NCI-H510A treated with DMSO at 0.1 percent for 48 hours (cell line): ENCODE measurements at places on chromosomes 6 and 20.
A peak's percentile ranks its signal among the peaks of the same experiment; 100 is the strongest.

DNA sequence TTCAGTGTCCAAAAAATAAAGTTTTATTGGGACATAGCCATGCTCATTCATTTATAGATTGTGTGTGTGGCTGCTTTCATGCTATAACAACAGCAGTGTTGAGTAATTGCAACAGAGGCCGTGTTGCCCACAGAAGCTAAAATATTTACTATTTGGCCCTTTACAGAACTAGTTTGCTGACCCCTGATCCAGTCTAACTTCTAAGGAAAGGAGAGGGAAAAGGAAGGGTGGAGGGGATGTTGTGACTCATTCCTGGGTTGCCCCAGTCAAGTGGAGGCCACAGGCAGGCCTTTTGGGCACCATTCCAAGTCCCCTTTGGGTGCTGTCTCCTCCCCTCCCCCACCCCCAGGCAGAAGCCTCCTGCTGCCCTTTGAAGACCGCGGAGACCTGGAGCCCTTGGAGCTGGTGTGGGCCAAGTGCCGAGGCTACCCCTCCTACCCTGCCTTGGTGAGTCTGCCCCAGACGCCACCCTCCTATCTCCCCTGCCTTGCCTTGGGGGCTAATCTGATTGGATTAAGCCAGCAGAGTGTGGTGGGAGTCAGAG lies 28.4 kb downstream of the BRPF3 start:
- DNase-seq = peak; percentile 27

DNA sequence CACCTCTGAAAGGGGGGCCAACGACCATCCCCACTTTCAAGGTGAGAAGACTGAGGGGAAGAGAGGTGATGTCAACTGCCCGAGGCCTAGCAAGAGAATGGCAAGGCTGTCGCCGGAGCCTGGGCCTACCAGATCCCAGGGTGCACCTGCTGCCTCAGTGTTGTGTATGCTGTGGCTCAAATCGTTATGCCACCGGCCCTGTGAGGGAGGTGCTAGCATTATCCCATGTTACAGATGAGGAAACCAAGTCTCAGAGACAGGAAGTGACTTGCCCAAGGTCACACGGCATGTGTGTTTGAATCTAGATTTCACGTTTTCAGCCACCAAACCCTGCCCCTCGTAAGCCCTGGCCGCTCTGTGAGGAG lies 152.5 kb downstream of the CEBPB start:
- no peak for DNase-seq

GRCh38 chr6:130240232-130240631 lies 17.5 kb upstream of the SAMD3 start:
- DNase-seq = no peak

DNA sequence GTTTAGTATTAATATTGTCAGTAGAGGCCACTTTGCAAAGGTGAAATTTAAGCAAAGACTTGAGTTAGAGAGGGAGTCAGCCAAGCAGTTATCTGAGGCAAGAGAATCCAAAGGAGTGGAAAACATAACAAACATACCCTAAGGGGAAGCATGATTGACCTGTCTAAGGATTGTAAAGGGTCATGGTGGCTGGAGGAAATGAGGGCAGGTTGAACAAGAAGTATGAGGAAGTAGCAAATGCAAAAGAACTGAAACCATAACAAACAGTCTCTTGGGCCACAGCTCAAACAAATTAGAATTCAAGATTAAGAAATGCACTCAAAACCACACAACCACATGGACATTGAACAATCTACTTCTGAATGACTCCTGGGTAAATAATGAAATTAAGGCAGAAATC lies 103.2 kb downstream of the FBXO5 start:
- no peak for DNase-seq

DNA sequence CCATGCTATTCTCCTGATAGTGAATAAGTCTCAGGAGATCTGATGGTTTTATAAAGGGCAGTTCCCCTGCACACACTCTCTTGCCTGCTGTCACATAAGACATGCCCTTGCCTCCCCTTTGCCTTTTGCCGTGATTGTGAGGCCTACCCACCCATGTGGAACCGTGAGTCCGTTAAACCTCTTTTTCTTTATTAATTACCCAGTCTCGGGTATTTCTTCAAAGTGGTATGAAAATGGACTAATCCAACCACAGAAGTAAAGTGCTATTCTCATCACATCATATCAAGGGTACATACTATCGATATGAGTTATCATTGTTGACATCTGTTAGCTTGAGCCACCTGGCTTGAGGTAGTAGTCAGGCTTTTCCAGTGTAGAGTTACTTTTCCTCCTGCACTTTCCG lies 2.3 kb downstream of the MANBAL start:
- DNase-seq = no peak

DNA sequence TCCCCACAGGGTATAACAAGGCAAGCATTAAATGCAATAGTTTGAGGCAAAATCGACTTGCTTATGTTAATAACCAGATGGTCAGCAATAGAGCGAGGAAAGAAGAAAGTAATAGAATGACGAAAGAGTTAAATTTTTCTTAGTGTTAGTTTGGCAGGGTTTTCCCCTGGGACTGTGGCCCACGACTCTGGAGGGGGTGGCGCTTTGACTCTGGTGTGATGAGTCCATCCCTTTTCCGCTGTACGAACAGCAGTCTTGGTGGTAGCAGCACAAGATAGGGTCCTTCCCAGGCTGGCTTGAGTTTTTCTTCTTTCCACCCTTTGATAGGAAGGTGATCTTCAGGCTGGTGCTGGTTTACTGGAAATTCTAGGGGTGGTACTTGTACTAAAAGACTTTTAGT lies 69.2 kb upstream of the GMDS start:
- DNase-seq = no peak

- DNase-seq = peak; percentile 74
These were observed at the start of the genes PCED1A and VPS16 for GRCh38 chr20:2840138-2840966. Gene PCED1A (minus strand): TSS chr20:2840655. CDS start chr20:2839912, 743 bp downstream. Gene VPS16 (plus strand): TSS chr20:2840745. CDS start chr20:2840775, 30 bp downstream.

GRCh38 chr20:32680544-32681174 lies 6.9 kb upstream of the C20orf203 start:
- DNase-seq = no peak

GRCh38 chr20:38435555-38435939 lies 419 bp upstream of the SNHG17 start:
- no peak for DNase-seq

- DNase-seq = no peak
These were observed 224.3 kb downstream of the MAFB start for GRCh38 chr20:40464731-40465208.

DNA sequence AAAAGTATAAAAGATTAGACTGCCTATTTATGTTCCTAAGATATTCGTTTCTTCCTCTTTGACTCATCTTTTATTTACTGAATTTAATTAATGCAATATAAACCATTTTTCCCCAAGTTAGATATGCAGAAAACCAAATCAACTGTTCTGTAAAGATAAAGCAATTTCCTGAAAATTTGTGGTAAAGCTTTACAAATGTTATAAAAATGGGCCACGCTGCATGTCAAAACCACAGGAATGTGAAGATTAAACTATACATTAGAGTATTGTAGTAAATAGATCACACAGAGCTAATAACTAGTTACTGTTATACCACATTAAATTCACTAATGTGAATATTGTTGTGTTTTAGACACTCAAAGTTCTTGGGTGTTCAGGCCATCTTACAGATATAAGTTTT lies 83.4 kb downstream of the OPN5 start:
- no peak for DNase-seq

DNA sequence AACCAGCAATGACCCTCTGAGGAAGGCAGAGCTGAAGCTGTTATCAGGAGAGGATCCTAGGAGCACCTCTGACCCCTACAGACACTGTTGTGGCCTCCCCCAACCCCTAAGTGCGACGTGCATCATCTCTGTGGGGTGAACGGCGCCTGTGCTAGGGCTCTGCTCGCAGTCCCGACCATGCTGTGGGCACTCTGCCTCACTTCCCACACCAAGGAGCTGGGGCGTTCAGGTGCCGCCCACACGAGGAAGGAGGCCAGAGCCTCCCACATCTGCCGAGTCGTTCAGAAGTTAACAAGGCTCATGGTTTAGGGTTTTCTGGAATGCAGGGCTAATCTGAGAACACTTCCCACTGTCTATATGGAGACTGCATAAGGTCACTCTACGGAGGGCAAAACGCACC lies 62.1 kb downstream of the GINS1 start:
- DNase-seq = no peak

GRCh38 chr6:158708239-158708638 lies 58.4 kb downstream of the SYTL3 start:
- DNase-seq = no peak

GRCh38 chr6:396126-396520 lies 4.6 kb downstream of the IRF4 start:
- no peak for DNase-seq

GRCh38 chr20:48930878-48931277 lies 9.4 kb downstream of the ARFGEF2 start:
- DNase-seq = no peak

- DNase-seq = no peak
These were observed 163.8 kb downstream of the HIVEP2 start for GRCh38 chr6:142781129-142781528.

DNA sequence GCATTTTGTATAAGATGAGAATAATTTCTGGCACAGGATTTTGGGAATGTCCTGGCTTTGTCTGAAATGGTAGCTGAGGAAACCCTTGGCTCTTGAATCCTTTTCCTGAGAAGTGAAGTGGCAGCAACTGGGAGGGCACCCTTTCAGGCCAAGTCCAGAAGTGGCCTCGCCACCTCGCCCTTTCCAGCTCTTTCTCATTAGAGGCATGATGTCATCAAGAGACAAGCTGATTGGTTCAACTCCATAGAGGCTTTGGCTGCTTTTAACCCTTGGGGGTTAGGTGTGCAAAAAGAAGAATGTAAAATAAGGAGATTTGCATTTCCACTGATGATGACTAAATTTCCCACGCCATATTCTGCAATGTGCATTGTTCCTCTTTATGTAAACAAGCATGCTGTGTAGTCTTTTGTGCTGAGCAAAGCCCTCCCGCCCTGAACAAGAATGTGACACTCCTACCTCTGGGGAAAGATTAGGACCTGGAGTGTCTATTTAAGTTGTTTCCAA lies 116.5 kb downstream of the TCP11 start:
- peak; percentile 98 for DNase-seq

DNA sequence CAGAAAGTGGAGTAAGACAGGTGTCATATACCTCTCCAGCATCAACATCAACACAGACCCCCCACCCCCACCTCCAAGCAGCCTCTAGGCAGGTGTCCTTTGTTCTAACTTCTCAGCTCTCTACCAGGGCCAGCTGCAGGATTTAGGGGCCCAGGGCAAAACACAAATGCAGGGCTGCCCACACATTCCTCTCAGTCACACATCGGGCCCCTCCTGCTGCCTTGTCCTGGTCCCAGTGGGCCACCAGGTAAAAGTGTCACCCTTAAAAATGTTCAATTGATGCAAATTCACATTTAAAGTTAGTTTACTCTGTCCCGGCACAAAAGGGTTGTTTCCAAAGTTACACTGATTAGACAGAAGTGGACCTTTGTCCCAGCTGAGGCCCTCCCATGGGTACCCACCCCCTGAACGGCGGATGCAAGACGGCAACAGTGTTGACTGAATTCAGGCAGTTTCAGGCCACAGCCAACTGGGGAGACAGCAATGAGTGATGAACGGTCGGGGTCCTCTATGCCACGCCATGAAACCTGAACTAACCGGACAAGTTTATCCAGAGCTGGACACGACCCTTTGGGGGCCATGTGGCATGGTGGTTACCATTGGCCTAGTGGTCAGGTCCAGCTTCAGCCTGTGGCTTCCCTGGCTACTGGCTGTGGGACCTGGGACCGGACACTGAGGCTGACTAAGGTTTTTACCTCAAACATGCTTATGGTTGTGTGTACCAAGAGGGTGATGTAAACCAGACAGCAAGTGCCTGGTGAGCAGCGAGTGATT lies 52.2 kb upstream of the UNC93A start:
- DNase-seq = no peak

GRCh38 chr6:85469276-85470022 lies 19.6 kb downstream of the NT5E start:
- DNase-seq = no peak
